Iris pigment epithelial cell (primary cell): ENCODE measurements at places on chromosomes 3 and 15.

DNA sequence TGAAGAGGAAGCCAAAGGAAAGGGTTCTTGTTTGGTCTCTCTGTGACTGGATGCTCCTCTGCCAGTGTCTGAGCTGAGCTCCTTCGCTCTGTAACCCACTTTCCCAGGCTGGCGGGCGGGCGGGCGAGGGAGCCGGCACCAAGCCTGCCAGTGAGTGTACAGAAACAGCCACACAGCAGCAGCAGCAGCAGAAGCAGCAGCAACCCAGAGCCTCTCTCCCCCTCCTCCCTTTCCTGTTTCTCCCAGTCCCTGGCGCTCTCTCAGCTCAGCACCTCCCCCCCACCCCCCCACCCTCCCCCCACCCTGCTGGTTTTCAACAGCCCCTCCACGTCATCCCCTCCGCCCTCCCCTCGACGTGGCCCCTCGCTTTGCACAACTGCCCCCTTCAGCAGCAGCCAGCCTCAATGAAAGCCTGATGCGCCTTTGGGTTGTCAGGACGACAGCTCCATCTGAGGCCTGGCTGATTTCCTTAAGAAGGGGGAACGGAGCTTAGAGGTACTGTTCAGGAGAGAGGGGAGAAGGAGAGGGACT lies at the start of gene LSAMP:
Gene LSAMP (minus strand): TSS at position 177 of the 531 bp plus-strand sequence.
- no peak for DNase-seq

GRCh38 chr3:54358316-54358715 lies 236.0 kb downstream of the CACNA2D3 start:
- no peak for DNase-seq

GRCh38 chr3:27570421-27571106 lies 86.4 kb upstream of the SLC4A7 start:
- no peak for DNase-seq

GRCh38 chr15:94327356-94327936 lies 96.1 kb downstream of the MCTP2 start:
- peak; percentile 42 for DNase-seq

DNA sequence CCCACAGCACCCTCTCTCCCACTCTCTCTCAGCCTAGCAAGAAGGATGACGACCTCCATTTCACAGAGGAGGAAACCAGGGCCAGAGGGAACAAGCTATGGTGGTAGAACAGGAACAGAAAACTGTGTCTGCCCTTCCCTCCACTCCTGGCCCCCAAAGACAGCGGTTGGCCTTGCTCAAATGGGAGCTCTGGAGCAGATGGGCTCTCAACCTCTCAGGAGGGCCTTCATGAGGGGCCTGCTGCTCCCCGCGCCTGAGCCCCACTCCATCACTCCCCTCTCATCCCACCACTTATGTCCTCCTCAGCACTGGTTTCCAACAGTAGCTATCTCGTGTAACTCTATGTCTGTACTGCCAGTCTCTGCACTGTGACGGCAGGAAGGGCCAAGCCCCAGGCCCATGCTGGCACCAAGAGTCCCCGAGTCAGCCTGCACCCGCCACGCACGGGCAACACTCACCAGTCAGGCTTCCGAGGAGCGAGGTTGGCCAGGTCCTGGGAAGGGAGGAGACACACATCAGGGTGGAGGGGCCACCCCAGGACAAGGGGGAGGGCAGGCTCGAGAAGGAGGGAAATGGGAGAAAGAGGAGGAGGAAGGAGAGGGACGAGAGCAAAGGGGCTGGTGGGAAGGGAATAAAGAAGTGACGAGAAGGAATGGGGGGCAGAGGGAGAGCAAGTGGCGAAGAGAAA lies 45.5 kb downstream of the PTH1R start:
- DNase-seq = no peak

- no peak for DNase-seq
These were observed 230.0 kb upstream of the LYSMD4 start for GRCh38 chr15:99963096-99963825.

DNA sequence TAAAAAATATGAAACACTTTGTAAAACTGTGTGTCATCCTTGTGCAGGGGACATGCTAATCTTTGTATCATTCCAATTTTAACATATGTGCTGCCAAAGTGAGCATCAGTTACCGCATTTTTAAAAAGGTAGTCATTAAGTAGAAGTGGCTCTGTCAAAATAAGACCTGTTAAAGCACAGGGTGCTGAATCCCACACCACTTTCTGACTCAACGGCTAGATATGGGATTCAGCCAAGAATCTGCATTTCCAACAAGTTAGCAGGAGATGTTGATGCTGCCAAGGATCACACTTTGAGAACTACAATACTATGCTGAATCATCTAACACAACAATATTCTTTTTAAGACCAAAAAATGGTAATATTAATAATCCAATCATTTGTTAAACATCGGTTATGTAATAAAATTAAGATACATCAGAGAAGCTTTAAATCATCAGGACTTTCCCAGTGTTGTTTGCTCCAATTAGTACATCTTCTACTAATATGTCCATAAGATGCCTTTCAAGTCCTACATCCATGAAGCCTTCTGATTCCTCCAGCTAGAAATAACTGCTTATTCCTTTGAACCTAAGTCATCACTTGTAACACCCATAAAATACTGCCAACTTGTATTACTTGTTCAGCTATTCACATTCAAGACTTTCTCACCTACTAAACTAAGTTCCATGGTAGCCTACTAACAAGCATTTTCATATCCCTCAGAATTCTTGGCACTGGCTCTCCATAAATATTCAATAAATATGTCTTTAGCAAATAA lies 71.1 kb downstream of the TBL1XR1 start:
- DNase-seq = peak; percentile 95

DNA sequence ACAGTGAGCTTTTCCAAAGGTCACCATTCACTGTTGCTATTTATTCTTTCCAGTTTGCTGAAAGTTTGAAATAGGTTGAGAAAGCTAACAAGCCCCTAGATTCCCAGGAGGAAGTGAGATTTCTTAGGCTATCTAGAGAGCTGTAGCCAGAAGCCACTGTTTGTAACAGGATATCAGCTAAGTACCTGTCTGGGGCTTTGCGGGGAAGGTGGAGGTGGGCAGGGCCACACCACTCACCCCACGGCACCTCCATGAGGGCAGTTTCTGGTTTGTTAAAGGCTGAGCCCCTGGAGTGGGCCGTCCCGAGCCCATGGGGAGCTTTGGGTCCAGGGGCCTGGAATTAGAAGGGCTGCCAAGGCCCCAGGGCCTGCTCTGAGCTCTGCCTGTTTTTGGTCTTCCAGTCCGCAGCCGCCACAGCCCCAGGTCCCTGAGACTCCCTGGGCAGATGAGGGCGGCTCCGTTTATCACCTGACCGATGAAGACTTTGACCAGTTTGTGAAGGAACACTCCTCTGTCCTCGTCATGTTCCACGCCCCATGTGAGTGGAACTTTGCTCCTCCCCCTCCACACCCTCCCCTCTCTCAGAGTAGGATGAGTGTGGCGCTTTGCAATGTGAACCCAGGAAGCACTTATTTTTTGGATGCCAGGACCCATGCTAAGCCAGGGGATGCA lies 63.4 kb downstream of the PDIA5 start:
- no peak for DNase-seq

GRCh38 chr3:7713724-7714123 lies 787.9 kb upstream of the LMCD1 start:
- DNase-seq = no peak

GRCh38 chr3:126051741-126052140 lies 32.2 kb downstream of the SLC41A3 start:
- DNase-seq = no peak

GRCh38 chr15:66128116-66128680 lies 125.4 kb downstream of the MEGF11 start:
- no peak for DNase-seq

DNA sequence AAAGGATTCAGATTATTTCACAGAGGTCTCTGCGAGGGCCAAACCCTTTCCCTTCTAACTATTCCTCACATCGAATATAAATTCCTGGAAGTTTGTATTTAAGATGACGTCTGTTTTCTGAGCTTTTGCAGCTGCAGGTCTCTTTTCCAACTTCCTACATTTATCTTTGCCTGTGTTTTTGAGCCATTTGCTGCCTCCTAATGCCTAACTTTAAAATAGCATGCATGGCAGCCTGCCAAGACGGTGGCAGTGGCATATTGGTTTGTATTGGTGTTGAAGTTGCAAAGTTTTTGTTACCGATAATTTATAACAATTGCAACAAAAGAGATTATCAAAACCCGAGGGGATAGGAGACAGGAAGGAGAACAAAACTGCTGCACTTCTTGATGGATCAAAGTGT lies 187.1 kb upstream of the DNAJC19 start:
- DNase-seq = peak; percentile 59

DNA sequence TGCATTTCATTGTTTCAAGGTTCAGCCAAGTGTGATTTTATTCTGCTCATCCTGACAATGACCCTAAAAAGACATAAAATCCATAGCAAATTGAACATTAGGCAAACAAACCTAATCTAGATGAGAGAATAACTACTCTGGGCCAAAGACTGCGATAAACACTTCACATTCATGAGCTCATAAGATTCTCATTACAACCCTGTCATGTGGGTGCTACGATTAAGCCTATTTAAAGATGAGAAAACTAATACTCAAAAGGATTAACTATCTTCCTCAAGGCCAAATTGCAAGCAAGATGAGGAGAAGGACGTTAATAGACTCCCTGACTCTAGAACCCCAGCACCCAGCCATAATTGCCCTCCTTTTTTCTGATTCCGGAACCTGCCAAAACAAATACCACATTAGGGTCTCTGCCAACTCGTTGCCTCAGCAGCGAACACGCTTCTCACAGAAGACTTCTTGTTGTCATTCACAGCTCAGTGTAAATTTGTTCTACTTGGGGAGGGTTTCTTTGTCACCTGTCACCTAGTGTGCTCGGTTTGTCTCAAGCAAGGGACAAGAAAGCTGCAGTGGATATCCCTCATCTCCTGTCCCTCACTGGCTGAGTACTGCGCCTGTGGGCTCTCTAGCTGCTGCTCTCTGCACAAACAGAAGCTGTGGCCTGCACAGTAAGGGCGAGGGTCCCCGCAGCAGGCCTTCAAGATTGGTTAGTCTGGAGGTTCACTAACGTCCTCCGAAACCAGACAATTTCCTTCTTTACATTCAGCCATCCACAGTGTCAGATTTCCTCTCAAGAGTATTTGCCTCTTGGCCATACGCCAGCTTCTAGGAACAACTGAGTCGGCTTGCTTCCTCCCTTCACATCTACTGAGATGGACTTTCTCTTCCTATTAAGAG lies 200.0 kb upstream of the UBE2E2 start:
- peak; percentile 67 for DNase-seq

GRCh38 chr15:48121849-48122248 lies 1.1 kb downstream of the SLC24A5 start:
- DNase-seq = no peak

- DNase-seq = no peak
These were observed 848.6 kb downstream of the PDCD6IP start for GRCh38 chr3:34646911-34647460.

- DNase-seq = peak; percentile 54
These were observed 10.6 kb downstream of the MAPKAPK3 start for GRCh38 chr3:50627407-50628051.

- no peak for DNase-seq
These were observed 97.4 kb downstream of the ST6GAL1 start for GRCh38 chr3:187027531-187028278.

DNA sequence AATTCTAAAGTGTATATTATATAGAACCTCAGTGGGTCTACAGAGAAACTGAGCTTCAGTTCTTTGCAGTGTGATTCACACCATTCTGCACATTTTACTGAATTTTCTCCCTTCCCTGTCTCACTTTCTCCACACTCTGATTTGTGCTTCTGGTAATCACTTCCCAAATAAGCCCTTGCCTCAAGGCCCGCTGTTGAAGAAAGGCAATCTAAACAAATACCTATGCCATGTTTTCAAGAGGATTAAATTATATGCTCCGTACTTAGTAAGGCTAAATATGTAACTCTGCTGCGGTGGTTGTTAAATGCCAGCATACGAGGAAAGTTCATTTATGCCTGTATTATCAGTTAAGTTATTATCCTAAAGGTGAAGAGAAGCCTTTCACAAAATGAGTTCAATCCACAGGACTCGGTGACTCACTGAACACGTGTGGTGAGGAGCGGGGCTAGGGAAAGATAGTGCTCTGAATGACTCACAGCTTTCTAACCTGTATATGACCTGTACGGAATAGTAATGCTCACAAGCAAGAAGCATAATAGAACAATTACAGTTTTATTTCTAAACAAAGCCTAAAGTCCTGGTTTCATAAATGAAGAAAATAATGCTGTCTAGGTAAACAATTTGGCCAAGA lies 25.1 kb downstream of the CNTN6 start:
- peak; percentile 69 for DNase-seq

GRCh38 chr15:84889313-84889990 lies 5.0 kb downstream of the SLC28A1 start:
- DNase-seq = no peak

DNA sequence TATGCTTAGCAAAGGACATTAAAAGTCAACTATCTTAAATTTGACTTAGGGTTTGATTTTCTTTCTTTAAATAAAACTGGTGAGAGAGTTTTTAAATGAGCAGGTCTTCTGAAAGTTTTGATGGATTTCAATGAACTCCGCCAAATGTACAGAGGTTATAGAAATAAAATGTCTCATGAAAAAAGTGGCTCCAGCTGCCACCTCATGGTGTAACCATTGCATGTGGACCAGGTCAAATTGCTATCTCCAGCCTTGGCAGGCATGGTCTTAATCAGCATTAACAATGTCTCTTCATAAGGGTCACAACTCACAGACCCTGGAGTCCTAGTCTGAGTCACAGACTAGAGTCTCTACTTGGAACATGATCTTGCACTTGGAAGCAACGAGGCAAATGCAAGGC lies 182.3 kb downstream of the ADAMTS17 start:
- DNase-seq = no peak

- DNase-seq = no peak
These were observed 13.0 kb downstream of the NKTR start for GRCh38 chr3:42613462-42613861.

DNA sequence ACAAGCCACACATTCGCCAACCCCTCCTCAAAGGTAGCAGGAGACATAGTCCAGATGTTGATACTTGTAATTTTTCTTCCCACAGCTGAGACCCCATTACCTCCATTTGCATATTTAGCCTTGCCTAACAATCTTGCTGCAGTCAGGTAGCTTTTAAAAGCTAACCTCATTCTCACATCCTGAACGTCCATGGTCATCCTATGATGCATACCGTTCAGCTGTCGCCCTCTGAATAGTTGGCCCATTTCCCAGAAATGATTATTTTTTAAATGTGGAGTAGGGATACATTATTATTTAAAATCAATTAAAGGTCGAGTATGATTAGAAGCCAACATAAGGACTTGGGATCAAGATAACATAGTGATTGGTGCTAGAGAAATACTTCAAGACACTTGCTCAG lies 165.0 kb downstream of the MEX3B start:
- DNase-seq = peak; percentile 14

- DNase-seq = peak; percentile 96
These were observed 89.7 kb downstream of the BDH1 start for GRCh38 chr3:197465996-197466549.

DNA sequence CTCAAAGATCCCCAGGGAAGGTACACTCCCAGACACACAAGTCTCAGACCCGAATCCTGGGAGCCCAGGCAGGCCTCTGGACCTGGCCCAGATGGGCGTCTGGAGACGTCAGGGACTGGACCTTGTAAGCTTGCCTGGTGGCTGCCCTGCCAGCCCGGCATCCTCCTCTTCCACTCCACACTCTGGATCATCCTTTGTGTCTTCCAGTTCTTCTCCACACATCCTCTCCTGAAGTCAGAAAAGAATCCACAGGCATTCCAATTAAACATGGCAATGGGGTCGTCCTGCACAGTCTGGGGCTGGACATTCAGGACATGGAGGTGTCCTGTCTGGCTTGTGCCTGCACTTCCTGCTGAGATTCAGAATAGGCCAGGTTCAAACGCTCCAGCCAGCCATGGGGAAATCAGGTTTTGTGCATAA lies 208.8 kb upstream of the IGF1R start:
- no peak for DNase-seq

- DNase-seq = no peak
These were observed 24.9 kb downstream of the BLM start for GRCh38 chr15:90742087-90742486.

- DNase-seq = no peak
These were observed 35.3 kb downstream of the MUC20 start for GRCh38 chr3:195755791-195756676.
